Upper lobe of right lung (tissue), 1 donor: ENCODE measurements at places on chromosomes 1 and 21.

GRCh38 chr1:30758785-30759380 is 1.3 kb upstream of the LAPTM5 start:
- no peak for DNase-seq

- no peak for DNase-seq
Observed at GRCh38 chr1:234373959-234374254, 651 bp downstream of the COA6 start.

DNA sequence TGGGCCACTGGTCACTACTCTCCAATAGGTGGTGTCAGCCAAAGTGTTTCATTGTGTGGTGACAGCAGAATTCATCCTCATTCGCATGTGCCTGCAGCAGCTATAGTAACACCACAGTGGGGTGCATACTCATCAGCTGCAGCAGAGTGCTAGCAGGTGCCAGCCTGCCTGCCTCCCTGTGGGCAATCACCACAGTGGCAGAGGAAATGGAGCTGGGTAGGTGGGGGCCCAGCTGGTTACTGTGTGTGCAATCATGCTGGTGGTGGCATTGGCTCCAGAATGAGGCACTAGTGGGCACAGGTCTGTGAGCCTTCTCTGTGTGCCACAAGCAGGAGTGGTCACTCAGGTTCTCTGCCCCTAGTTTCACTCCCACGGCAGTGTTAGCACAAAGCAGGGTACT is 579.2 kb downstream of the PTPRC start:
- no peak for DNase-seq

DNA sequence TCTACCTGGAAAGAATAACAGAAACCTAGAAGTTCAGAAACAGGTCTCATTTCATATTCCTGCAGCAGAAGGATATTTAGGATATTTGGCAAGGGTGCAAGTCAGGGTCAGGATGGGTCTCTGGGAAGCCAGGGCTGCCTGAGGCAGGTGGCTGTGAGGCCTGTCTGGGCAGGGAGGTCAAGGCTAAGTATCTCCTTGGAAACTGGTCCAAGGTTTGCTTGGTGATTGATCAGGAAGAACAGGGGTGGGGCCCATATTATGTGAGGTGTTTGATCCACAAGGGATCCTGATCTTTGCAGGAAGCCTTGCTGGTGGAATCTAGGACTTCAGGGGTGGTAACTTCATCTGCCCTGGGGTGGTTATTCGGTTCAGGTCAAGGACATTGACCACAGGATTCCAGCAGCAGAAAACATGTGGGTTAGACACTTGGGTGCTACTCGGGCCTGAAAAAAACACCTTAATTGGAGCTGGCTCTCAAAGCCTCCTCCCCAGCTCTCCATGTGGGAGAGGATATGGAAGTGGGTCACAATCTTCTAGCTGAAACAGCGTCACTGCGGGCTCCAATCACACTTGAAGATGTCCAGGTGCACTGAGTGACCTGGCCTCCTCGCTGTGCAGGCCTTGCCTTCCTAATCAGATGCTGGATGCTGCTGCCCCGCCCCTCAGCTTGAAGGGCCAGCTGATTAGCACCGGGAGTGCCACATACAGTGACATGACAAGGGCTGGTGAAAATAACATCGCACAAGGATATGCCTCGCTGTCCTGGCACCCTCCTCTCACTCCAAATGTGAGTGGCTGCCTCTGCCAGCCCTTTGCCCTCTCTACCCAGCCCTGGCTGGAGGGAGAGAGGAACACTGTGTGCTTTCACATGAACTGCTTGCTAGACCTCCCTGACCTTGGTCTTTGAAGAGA is 8.7 kb downstream of the CTNNBIP1 start:
- peak; percentile 89 for DNase-seq

- DNase-seq: peak; percentile 74
Observed at GRCh38 chr1:1360506-1361169, 2.3 kb upstream of the MXRA8 start.

GRCh38 chr1:241834733-241835377 is 13.1 kb upstream of the EXO1 start:
- DNase-seq: no peak

DNA sequence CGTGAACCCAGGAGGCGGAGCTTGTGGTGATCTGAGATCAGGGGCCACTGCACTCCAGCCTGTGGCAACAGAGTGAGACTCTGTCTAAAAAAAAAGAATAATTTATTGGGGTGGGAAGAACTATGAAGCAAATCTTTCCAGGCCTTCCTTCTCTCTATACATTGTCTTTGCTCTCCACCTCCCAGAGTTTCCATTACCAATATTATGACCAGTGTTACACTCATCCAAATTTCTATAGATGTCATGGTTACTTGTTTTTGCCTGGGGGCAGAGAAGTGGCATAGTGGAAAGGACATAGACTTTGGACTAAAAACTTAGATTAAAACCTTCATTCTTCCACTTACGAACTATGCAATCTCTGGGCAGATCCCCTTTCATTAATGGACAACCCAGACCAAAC is 10.1 kb downstream of the FASLG start:
- no peak for DNase-seq

DNA sequence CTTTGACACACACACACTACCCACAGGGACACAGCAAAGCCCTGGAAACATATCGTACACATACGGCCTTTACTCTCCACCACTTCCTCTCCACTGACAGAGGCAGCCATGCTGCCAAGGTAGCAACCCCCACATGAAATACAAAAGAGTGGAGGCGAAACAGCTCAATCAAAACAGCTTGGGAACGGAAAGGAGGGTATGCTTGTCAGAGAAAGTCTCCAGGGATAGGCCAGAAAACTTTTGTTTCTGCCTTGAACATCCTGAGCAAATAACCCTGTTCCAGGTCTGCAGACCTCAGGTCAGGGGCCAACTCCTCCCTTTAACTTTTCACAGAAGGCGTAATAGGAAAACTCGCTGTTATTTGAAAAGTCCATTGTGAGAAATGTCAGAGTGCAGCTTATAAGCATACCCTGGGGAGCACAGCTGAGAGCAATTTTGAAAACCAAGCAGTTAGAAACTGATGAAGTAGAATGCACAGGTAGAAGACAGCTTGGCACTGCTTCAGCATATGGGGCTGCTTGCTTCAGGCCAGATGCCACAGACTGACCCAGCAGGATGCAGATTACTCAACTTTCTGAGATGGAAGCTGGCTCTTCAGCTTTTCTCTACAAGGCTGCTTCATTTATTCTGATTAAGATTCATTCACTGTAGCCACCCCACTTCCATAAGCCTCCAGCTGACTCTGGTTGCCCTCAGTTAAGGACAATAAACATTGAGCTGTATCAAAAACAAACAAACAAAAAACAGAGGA is 18.0 kb downstream of the KIAA0319L start:
- no peak for DNase-seq

DNA sequence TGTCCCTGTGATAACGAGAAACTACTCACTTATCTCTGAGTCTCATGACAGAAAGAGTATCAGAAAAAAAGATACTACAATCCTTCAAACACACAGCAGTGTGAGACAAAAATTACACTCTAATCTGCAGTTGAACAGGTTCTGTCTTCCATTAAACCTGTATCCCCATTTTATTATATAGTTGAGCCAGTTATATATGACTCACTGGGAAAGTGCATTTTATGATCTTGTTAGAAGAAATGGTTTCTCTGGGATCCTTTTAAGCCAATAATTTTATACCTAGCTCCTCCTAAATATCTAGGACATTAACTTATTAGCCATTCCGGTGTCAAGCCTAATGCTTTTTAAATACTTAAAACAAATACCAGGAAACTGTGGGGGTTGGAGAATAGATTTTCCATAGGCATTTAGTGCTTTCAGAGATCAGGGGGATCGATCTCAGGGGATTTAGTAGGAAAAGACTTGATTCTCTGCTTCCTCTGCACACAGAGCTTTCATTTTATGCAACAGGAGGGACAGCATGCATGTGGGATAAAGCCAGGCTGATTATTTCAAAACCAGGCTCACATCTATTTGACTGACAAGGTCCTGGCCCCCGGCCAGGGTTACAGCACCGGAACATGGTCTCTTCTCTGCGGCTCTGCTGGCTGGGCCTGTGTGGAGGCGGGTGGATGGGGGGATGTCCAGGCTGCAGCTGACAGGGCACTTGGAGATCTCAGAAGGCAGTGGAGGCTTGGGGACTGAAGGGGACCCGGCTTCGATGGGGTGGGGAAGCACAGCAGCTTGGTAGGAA is 310.6 kb downstream of the DISC1 start:
- DNase-seq: peak; percentile 70

- no peak for DNase-seq
Observed at GRCh38 chr1:38166461-38166860, 119.9 kb upstream of the POU3F1 start.

GRCh38 chr1:10962483-10962882 is 50.0 kb upstream of the TARDBP start:
- DNase-seq: no peak

GRCh38 chr1:82179131-82179530 is 378.4 kb downstream of the ADGRL2 start:
- no peak for DNase-seq

- no peak for DNase-seq
Observed at GRCh38 chr1:199811163-199811562, 216.3 kb upstream of the NR5A2 start.

GRCh38 chr1:19029191-19030085 is 73.0 kb upstream of the IFFO2 start:
- DNase-seq: no peak

- peak; percentile 87 for DNase-seq
Observed at GRCh38 chr1:16187748-16188401, 24.6 kb downstream of the ARHGEF19 start.

DNA sequence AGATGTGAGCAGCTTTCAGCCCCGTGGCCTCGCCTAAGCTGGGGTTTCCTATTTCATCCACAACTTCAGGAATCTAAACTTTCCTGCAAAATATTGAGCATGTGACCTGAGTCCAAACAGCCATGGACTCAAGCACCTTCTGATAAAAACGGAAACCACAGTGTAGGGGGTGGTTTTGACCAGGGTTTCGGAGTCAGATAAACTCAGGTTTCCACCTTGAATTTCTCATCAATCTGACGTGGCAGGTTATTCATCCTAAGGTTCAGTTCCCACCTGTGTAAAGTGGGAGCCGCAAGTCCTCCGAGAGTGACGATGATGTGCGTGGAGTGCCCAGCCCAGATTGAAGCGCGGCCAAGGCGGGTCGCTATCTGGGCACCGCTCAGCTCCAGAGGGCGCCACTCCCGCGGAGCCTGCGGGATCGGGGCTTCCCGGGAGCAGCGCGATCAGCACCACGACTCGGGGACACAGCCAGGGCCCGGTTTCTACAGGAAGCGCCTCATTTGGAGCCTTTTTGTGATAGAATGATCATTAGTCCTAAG is 871 bp upstream of the ETS2 start:
- peak; percentile 91 for DNase-seq

- no peak for DNase-seq
Observed at GRCh38 chr1:218259800-218260199, 25.3 kb upstream of the RRP15 start.

GRCh38 chr1:230087028-230087716 is 20.1 kb downstream of the GALNT2 start:
- DNase-seq: no peak

DNA sequence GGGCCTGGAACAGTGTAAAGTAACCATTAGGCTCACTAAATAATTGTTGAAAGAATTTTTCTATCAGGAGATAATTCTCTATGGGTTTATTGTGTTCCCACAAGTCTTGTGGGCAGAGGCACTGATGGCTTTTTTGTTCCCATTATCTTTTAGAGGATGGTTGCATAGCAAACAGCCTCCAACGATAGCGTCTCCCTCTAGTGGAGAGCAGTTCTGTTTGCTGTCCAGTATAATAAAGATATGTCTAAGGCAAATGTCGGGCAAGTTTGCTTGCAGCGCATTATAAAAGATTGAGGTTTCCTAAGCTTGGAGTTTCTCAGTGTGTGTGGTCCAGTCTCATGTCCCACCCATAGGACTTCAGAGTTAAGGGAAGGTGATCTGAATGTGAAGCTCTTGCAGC is 1.3 kb upstream of the SLC6A17 start:
- DNase-seq: no peak

DNA sequence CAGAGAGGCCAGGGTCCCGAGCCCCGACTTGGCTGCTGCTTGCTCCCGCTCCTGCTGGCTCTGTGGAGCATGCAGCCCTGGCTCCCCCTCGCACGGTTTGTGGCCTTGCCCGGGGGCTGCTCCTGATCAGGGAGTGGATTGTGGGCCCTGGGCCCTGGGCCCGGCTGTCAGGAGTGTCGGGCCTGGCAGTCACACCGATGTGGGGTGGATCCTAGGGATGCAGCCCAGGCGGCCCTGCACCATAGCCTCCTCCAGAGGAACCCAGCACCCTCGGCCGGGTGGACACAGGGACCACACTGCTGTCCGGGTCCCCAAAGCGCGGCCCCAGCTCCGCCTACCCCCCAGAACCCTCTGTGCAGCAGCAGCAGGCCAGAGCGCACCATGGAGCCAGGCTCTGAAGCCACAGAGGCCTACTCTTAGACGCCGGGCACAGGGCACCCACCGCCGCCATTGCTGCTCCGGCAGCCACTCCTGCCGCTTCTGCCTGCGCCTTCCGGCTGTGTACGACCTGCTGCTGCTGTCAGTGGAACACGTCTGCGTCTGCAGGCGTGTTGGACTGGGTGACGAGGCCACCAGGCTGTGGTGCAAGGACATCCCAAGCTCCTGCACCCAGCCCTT is 9.4 kb downstream of the SLX9 start:
- peak; percentile 62 for DNase-seq

GRCh38 chr1:203408486-203409481 is 57.9 kb upstream of the FMOD start:
- no peak for DNase-seq

DNA sequence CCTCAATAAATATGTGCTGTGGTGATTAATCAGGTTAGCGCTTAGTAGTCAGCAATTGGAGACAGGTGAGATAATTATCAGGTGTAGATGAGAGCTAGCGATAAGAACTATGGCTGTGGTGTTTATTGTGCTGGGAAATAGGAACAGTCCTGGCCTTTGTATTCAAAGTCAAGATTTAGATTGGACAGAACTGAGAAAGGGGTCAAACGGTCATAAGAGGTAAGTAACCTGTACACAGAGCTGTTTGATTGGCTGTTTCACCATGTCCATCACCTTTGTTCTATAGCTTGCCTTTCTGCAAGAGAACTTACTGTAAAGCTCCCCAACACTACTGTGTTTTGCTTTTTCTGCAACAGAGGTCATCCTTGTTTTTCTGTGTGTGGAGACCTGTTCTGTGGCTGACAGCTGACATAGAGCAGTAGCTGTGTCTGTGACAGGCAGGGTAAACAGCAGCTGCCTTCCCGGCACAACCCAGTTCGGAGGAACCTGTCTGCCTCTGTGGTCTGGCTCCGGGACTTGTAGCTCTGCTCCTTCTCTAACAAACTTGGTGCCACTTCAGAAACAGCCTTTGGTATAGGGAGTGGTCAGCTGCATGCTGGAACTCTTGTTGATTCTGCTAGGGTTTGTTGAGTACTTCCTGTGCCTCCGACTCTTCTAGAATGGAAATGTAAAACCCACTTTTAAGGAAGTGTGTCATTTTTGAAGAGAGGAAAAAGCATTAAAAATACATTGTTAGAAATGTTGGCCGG is 21.1 kb upstream of the CDC42 start:
- peak; percentile 78 for DNase-seq
